ENCODE measurements at places on chromosomes 6 and 20. TPM values are rescaled to one million over a fixed set of nuclear protein-coding genes. Genes with fewer than 3 reads are reported as not detected.

TAB2 gene
- 23.1 TPM for polyA plus RNA-seq

CYP24A1 gene
- polyA plus RNA-seq, result 623 TPM

DNA sequence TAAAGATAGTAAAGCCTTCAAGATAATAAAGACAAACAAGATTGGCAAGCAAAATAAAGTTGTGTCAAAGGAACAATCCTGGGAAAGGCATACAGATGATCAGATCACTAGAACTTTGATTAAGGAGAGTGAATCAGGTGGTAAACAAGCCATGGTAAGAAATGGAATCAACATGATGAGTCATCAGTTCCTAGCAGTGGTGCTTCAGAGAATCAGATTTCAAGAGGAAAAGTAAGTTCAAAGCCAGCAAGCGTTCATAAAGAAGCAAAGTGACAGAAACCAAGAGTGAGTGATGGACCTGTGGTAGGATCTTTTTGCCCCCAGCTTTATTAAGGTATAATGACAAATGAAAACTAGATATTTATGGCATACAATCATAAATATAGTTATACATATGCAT lies 340.4 kb downstream of the TPBG start:
- no peak for DNase-seq

BANF2 gene
- not detected for polyA plus RNA-seq

DNA sequence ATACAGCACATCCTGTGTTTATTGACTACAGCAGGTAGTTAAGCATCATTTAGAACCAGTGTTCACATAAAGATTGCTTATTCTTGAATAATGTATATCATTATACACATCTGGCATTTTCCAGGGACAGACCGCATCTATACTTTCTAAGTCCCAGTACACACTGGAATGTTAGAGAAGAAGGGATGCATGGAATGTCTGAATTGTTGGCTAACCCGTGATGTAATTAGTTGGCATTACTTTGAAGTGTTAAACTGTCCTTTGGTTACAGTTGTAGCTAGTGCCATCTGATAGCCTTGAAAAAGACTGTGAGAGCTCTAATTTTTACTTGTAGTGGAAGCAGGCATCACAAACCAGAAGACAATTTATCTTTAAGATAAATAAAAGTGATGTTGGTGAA lies 29.8 kb upstream of the MCHR2 start:
- no peak for DNase-seq

- DNase-seq, result no peak
Observed at GRCh38 chr20:32278199-32278643, 770 bp downstream of the KIF3B start.
